ENCODE measurements at places on chromosomes 1 and 21.

DNA sequence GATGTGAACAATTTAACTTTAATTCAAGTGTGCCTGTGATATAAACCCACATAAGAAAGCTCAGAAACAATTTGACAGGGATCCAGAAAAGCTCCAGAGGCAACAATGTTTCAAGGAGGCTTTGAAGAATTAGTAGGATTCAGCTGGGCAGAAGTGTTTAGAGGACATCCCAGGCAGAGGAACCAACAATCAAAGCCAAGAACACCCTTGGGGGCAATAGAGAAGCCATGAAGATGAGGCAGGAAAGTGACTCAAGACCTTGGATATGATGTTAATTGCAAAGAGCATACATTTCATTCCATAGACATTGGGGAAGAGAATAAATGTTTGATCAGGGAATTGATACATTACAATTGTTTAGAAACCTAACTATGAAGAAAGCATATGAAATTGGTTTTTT, 280.3 kb downstream of the LTN1 start:
- DNase-seq = peak; percentile 35

- no peak for DNase-seq
These were observed 47.3 kb upstream of the LRRC52 start for GRCh38 chr1:165496501-165496900.

DNA sequence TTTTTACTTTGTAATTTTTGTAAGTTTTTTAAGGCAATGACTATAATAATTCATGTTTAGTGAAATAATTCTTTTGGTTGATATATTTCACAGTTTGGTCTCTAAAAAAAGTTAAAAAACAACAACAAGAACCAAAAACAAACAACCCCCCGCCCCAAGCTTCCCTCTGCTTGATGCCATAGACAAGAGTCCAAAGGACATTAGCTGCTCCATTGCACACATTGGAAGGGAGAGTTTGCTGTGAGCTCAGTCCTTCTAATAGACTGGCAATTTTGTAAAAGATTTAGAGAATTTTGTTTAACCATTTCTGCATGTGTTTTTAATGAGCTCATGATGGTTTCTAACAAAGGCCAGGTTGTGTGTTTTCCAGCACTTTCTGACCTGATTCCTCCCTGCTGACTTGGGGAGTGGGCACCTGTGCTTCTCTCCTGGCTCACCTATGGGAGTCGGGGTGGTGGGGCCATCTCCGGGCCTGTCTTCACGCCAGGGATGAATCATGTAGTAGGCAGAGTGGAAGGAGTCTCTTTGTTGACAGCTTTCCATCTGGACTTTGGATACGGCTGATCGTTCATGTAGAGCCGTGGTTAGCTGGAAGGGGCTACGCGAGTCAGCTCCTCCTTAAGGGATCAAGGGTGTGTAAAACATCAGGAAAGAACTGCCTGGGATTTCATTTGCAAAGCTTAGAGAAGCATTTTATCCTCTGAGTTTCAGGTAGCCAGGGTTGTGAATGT, 14.1 kb downstream of the ZBTB18 start:
- no peak for DNase-seq

- DNase-seq = no peak
These were observed 177.3 kb downstream of the KIF26B start for GRCh38 chr1:245332085-245332484.

DNA sequence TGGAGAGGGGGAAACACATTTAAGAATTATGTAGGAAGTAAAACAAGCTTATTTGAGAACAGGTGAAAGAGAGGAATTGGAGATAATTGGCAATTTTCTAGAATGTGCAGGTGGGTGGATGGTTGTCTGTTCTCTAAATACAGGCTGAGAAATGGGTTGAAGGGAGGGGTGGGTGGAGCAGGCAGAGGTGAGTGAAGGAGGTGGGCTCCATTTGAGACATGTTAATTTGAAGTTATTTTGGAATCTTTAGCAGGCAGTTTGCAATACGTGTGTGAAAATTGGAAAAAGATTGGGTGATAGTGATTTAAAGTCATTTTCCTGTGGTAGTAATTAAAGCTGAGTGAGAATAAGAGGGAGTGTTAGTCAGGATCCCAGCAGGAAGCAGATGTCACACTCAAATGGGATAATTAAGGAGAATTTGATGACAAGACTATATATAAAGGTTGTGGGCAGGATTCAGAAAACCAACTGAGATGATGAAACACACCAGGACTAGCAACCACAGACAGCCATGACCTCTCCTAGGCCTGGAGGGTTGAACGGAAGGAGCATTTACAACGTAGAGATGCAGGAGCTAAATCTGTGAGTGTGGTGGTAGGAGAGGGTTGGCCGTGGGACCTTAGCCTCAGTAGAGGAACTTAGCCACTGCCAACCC, 40.6 kb downstream of the CHRM3 start:
- DNase-seq = peak; percentile 30

DNA sequence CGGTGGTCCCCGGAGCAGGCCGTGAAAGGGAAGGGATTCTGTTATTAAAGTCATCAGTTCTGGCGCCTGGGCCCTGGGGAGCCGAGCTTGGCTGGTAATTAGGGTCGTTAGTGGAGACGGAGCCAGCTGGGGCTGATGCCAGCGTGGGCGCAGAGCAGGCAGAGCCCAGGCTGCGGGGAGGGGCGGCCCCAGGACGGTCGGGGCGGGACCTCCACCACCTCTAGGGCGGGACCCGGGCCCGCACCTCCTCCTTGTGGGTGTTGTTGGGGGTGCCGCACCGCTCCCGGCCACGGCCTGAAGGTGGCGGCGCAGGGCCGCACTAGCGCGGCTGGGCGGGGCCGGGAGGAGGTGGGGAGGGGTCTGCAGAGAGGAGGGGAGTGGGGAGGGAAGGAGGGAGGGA, 470.6 kb downstream of the PTPRU start:
- peak; percentile 14 for DNase-seq

DNA sequence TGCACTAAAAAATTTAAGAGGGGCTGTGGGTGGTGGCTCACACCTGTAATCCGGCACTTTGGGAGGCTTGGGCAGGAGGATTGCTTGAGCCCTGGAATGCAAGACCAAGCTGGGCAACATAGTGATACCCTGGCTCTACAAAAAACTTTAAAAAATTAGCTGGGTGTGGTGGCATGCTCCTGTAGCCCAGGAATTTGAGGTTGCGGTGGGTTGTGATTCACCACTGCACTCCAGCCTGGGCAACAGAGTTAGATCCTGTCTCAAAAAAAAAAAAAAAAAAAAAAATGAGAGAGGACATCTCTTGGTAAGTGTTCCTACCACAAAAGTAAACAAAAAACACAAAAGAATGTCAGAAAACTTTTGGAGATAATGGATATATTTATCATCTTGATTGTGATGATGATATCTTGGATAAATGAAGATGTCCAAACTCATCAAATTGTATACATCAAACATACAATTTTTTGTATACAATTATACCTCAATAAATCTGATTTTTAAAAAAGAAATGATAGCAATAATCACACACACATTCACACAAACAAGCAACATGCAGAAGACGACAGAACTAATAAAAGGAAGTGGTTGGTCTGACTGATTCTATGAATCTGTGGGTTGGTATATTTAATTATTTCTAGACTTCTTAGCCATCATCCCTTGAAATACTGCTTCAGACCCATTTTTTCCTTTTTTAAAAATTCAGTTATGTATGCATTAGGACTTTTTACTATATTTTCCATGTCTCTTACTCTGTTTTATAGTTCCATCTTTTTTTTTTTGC, 465.9 kb downstream of the PLA2G4A start:
- no peak for DNase-seq

- no peak for DNase-seq
These were observed 83.2 kb upstream of the HOOK1 start for GRCh38 chr1:59731591-59731990.

DNA sequence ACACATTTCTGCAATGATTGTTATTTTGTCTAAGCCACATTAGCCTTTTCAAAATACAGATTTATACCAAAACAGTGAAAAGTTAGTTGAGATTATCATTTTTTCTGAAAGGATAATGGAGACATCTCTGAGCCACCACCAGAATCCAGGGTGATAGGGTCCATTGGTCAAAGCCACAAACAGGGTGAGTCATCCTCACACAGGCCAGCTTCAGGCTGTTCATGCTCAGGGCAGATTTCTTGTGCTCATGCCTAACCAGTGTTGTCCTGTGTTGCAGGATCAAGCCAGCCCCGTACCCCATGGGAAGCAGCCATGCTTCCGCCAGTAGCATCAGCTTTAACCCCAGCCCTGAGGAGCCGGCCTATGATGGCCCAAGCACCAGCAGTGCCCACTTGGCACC, 13.4 kb downstream of the ELOA start:
- DNase-seq = no peak

- no peak for DNase-seq
These were observed 1171.8 kb upstream of the B3GALT2 start for GRCh38 chr1:194358208-194358581.

GRCh38 chr1:242854466-242854865, 330.0 kb upstream of the PLD5 start:
- DNase-seq = no peak

All from fibroblast of skin of left biceps (primary cell).